Mononuclear cell (primary cell): ENCODE measurements at places on chromosomes 5 and 9. TPM values are rescaled to one million over a fixed set of nuclear protein-coding genes. Genes with fewer than 3 reads are reported as not detected.

ASPN gene
- total RNA-seq: not detected

CCDC69 gene
- total RNA-seq: 142 TPM

TSTD2 gene
- total RNA-seq: 10.5 TPM

ANKRD34B gene
- total RNA-seq: 0.10 TPM

TSLP gene
- total RNA-seq: 0.21 TPM

OR1N2 gene
- not detected for total RNA-seq

HSD17B3 gene
- not detected for total RNA-seq

GFPT2 gene
- total RNA-seq: 1.7 TPM

AHRR gene
- total RNA-seq: 0.31 TPM

TAF7 gene
- 76.5 TPM for total RNA-seq

SARDH gene
- 4.7 TPM for total RNA-seq

NKD2 gene
- not detected for total RNA-seq

OTULINL gene
- 45.9 TPM for total RNA-seq

ECM2 gene
- total RNA-seq: 0.31 TPM

CSF1R gene
- 5.2 TPM for total RNA-seq
